ENCODE measurements at places on chromosomes 12 and 14.
A peak's percentile ranks its signal among the peaks of the same experiment; 100 is the strongest.

DNA sequence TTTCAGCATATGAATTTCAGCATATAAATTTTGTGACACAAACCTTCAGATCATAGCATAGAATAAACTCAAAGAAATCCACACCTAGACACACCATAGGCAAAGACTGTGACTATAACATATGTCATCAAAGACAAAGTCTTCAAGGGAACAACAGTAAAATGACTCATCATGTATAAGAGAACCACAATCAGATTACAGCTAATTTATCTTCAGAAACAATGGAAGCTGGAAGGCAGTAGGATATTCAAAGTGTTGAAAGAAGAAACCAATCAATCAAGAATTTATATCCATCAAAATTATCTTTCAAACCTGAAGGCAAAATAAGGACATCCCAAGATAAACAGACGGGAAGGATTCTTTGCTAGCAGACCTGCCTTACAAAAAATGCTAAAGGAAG is 29.0 kb downstream of the DLK1 start:
- no peak for DNase-seq

GRCh38 chr14:93734086-93734822 is 54.0 kb downstream of the PRIMA1 start:
- no peak for DNase-seq

DNA sequence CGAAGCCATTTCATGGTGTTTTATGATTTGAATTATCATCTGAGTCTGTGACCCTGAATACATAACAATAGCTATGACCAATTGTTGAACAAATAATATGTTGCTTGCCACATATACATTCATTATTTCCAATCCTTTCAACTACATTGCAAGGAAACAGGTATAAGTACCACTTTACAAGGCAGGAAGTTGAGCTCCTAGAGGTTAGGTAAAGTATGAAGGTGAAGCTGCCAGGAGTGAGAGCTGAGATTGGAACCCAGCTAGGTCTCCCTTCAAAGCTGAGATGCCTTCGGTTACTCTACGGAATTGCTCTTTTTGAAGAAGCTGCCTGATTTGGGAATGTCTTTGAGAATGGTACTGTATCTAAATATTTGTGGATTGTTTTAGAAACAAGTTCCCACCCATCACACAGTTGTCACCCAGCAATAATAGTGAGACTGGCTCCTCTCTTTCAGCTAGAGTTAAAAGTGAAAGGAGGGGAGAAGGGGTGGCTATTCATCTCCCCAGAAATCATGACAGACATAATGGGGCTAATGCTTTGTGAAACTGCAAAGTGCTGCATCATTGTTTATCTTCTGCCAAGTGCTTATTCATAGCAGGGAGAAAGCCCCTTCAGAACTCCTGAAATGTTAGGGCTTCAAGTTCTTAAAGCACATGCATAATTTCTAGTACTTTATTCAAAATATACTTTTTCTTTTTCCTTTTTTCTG is 75.9 kb upstream of the AMIGO2 start:
- DNase-seq: no peak

- DNase-seq: no peak
Measured at GRCh38 chr14:32078858-32079216, 1.7 kb downstream of the ARHGAP5 start.

GRCh38 chr12:64083285-64084210 is 138.5 kb downstream of the KICS2 start:
- DNase-seq: no peak

- no peak for DNase-seq
Measured at GRCh38 chr12:112419297-112420133, 768 bp downstream of the PTPN11 start.

GRCh38 chr14:89252887-89253532 is 164.0 kb downstream of the FOXN3 start:
- DNase-seq: no peak

- no peak for DNase-seq
Measured at GRCh38 chr12:52063981-52064649, 5.7 kb upstream of the ATG101 start.

- DNase-seq: no peak
Measured at GRCh38 chr12:23523339-23523738, 426.1 kb downstream of the SOX5 start.

DNA sequence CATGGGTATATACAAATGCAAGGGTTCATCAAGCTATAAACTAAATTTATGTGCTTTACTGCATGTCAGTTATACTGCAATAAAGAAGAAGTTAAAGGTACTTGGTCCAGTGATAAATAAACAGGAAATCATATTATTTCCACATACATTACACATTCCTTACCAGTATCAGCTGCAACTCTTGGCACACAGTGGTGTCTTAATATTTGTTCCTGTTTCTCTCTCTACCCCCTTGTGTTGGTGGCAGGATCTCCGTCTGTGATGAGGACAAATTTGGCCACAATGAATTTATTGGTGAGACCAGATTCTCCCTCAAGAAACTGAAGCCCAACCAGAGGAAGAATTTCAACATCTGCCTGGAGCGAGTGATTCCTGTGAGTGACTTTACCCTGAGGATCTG is 19.2 kb upstream of the OAS1 start:
- DNase-seq: no peak

DNA sequence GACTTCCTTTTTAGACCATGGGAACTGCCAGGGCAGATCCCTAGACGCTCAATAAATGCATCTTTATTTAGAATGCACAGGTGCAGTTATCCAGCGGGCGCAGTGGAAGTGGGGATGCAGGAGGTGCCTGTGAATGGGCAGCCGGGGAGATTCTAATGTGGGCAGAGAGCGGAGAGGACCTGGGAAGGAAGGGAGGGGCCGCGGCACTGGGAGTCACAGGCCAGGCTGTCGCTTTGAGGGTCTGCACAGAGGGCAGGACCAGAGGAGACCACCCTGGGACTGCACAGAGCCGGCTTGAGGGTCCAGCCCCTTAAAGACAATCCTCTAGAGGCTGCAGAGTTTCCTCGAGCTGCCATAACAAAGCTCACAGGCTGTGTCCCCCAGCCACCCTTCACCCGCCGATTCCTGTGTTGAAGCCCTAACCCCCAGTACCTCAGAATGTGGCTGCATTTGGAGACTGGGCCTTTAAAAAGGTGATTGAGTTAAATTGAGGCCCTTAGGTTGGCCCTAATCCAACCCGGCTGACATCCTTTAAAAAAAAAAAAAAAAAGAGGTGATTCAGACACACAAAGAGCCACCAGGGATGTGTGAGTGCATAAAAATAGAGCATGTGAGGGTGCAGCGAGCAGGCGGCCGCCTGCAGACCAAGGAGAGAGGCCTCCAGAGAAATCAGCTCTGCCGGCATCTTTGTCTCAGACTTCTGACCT is 44.4 kb upstream of the PPP2R5C start:
- no peak for DNase-seq

DNA sequence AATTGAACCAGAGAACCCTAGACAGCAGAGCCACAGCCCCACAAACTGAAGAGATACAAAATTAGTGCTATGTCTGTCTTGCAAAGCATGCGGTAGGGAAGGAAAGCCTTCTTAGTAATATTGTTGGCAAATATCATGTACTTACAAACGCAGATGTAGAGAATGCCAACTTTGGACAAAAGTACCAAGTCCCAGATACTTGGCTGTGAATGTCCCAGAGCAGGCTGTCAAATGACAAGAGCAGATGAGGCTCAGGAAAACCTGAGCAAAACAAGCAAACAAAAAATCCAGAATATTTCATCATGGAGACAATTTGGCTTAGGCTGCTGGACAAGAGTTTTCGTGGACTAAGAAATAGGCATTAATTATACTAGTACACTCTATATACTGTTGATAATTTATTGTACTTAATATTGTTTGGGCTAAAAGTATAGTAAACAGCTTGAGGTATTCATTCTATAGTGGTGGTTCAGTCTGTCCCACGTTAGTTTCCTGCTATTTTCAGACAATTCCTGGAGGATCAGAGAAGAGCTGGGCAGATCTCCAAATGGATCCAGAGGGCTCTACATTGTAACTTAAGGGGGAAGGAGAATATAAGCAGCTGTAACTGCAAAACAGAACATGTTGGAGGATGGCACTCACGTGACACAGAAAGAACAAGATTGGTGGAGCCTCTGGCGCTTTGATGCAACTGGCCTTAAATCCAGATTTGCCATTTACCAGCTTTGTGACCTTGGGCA is 329.8 kb downstream of the ATP23 start:
- DNase-seq: no peak

DNA sequence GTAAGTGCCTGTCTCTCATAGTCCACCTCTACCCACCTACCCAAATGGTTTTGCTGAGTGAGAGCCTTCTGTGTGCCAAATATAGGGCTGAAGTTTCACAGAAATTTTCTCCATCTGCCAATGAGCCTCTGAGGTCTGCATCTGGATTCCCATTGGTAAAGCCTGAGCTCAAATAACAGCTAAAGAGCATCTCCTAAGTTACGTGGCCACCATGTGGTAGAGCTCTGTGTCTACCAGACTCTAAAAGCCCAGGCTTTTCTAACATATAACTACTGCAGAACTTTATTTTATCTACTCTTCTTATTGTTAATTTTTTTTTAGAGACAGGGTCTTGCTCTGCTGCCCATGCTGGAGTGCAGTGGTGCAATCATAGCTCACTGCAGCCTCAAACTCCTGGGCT is 16.0 kb downstream of the AMDHD1 start:
- no peak for DNase-seq

GRCh38 chr12:131735153-131735456 is 24.2 kb downstream of the SFSWAP start:
- DNase-seq: no peak

GRCh38 chr14:80930836-80931389 is 10.6 kb downstream of the CEP128 start:
- peak; percentile 10 for DNase-seq

DNA sequence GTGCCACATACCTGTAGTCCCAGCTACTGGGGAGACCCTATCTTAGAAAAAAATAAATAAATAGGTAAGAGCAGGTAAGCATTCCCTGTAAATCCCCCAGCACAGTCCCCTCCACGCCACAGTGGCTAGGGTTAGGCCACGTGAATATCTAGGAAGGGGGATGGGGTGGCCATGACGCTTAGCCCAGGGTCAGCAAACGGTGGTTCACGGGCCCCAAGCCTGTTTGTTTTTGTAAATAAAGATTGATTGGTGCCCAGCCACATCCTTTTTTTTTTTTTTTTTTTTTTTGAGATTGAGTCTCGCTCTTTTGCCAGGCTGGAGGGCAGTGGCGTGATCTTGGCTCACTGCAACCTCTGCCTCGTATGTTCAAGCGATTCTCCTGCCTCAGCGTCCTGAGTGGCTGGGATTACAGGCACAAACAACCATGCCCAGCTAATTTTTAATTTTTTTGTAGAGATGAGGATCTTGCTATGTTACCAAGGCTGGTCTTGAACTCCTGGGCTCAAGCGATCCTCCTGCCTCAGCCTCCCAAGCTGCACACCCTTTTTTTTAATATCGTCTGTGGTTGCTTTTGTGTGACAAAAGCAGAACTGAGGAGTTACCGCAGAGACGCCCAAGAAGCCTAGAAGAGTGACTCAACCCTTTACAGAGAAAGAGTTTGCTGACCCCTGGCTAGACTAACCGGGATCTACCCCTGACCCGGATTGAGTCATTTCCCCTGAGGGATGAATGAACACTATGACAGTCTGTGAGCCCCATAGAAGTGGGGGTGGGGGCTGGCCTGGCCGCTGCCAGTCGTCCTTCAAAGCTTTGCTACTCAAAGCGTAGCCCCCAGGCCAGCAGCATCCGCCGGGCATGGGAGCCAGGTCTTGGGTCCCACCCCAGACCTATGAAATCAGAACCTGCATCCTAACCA is 113.7 kb upstream of the NCOR2 start:
- DNase-seq: no peak

- no peak for DNase-seq
Measured at GRCh38 chr12:103964805-103965204, 867 bp upstream of the TDG start.

- DNase-seq: no peak
Measured at GRCh38 chr14:94476023-94476422, at the start of gene SERPINA9. SERPINA9 (minus strand) TSS chr14:94476197; CDS start chr14:94469840, 6,357 bp downstream.

- no peak for DNase-seq
Measured at GRCh38 chr14:36662543-36663403, 1.1 kb downstream of the PAX9 start.

- DNase-seq: no peak
Measured at GRCh38 chr12:50718760-50719159, 45.1 kb upstream of the ATF1 start.

DNA sequence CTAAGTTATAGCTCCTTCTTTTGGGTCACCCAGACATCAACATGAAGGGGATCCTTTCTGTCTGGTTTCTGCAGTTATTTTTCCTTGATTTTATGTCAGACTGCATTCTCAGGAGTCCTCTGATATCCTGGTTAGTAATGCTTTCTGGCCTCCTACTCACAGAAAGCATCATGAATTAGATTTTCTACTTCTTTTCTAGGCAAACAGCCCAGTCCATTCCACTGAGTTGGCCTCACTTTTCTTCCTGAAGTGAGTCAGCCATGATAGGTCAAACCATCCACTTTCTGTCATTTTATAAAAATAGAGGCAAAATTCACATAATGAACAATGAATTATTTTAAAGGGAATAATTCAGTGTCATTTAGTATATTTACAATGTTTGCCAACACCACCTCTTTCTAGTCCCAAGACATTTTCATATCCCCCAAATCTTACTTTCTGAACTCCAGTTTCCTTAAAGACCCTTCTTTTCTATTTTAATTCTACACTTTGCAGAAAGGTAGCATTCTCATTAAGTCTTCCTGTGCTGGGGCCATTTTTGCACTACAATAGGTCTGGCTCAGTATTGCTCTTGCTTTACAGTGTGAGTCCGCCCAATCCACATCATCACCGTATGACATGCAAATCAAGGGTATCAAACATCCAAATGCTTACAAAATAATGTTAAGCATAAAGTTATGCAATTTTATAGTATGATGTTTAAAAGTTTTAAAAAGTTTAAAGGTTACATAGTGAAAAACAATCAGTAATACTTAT is 95.1 kb downstream of the UNC79 start:
- DNase-seq: no peak

DNA sequence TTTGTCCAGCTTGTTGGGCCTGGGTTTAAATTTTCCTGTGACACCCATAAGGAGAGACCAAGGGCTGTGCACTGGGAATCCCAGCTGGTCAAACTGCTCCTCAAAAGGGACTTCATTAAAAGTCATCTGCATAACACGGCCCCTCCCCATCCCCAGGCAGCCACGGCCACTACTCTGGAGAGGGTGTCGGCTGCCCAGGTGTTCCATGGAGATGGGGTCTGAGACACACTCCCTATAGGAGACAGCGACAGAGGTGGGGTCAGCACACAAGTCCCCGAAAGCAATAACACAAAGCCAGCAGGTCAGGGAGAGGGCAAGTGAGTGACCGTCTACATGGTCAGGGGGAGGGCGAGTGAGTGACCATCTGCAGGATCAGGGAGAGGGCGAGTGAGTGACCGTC is 75.6 kb upstream of the BCL11B start:
- no peak for DNase-seq

GRCh38 chr12:118706437-118706836 is 274.9 kb upstream of the SRRM4 start:
- DNase-seq: no peak

DNA sequence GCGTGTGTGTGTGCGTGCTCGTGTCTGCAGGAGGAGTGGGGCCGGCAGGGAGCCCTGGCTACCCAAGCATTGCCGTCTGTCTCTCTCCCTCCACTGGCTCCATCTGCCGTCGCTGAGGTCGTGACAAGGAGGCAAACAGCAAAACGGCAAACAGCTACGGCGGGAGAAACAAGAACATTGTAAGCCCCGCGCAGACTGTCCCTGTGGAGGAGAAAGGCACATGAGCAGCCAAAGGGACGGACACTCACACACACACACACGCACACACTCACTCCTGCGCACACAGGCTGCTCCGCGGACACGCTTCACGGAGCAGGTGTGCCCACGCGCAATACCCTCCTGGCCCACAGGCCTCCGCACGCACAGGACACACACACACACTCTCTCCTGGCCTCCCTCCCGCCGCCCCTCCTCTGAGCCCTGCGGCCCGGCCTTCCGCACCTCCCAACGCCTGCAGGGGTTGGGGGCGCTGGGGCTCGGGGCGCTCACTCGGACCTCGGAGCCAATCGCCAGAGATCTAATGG is 905 bp downstream of the CISTR start:
- no peak for DNase-seq

Data from activated CD8-positive, alpha-beta memory T cell treated with anti-CD3 and anti-CD28 coated beads for 1 hour (primary cell).